ENCODE measurements at places on chromosomes 16 and 17.

DNA sequence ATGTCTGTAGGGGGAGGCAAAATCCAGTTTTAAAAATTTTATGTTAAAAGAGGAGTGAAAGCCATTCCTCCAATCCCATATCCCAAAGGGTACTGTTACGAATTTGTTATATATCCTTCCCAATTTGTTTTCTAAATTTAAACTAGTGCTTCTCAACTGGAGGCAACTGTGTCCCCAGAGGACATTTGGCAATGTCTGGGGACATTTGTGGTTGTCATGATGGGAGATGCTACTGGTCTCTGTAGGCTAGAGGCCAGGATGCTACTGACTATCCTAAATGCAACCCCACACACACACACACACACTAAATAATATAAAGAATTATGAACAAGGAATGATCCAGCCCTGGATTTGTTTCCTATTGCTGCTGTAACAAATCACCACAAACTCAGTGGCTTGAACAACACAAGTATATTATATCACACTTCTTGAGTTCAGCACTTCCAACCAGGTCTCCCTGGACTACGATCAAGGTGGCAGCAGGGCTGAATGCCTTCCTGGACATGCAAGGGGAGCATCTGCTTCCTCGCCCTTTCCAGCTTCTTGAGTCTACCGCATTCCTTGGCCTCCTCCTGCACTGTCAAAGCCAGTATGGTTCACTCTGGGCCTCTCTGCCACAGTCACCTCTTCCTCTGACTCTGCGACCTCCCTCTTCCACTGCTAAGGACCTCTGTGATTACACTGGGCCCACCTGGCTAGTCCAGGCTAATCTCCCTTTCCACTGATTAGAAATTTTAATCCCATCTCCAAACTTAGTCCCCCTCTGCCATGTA lies 30.1 kb downstream of the ARHGAP17 start:
- no peak for DNase-seq

- no peak for DNase-seq
Measured at GRCh38 chr17:46986366-46986765, 7.3 kb upstream of the RPRML start.

DNA sequence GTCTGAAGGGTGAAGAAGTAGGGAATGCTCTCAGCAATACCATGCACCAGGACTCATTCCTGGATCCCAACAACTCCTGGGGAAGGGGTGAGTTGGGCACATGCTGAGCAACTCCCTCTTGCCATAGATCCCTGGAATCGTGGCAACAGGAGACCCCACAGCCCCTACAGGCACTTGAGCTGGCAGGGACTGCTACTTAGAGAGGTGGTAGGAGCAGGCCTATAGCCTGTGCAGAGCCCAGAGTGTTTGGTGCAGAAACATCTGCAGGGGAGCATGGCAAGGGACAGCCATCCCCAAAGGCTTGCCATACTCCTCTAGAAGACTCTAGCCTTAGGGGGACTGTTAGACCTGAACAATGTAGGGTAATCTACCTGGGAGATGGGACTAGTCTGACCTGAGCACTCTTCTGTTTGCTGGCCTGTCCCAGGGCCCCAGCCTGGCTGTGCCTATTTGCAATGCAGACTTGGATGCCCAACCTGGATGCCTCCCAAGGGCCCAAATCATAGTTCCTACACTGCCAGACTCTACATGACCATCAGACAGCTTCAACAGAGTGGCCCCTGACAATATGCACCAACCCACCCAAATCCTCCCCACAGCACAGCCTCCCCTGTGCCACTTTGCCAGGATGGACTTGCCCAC lies 568.6 kb upstream of the KIF2B start:
- no peak for DNase-seq

DNA sequence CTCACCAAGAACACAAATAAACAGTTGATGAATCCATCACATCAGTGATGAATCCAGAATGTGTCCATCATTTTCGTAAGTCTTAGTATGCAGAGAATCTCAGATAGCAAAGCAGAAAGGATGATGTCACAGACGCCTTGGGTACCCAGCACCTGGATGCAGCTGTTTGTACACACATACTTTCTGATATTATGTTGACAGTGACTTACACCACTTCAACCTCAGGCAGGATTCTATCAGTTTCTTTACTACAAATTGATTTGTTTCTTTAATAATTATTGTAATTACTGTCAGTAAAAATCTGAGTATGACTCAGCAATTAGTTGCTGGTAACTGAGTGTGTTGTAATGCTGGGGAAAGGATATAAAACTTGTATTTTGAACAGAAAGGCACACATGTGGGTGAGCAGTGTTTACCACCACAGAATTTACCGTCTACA lies 159.8 kb downstream of the RPTOR start:
- DNase-seq: no peak

GRCh38 chr17:58005031-58005727 lies 1.9 kb downstream of the SRSF1 start:
- DNase-seq: no peak

DNA sequence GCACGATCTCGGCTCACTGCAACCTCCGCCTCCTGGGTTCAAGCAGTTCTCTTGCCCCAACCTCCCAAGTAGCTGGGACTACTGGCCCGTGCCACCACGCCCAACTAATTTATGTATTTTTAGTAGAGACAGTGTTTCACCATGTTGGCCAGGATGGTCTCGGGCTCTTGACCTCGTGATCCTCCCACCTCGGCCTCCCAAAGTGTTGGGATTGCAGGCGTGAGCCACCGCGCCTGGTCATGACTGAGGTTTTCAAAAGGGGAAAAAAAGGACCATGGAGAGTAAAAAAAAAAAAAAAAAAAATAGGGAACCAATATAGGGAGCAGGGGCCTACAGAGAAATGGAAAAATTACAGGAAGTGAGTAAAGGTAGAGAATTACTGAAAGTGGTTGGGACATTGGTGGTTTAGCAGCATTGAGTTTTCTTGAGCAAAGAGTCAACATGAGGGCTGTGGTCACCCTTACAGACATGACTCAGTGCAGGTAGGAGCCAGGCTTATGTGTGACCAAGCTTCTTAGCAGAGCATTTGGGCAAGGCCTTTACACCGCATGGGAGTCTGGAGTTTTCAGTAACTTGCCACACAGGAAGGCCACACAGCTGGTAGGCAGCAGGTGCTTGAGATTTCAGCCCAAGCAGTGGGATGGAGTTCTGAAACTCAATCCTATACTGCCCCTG lies 447.3 kb downstream of the HS3ST3B1 start:
- DNase-seq: no peak

DNA sequence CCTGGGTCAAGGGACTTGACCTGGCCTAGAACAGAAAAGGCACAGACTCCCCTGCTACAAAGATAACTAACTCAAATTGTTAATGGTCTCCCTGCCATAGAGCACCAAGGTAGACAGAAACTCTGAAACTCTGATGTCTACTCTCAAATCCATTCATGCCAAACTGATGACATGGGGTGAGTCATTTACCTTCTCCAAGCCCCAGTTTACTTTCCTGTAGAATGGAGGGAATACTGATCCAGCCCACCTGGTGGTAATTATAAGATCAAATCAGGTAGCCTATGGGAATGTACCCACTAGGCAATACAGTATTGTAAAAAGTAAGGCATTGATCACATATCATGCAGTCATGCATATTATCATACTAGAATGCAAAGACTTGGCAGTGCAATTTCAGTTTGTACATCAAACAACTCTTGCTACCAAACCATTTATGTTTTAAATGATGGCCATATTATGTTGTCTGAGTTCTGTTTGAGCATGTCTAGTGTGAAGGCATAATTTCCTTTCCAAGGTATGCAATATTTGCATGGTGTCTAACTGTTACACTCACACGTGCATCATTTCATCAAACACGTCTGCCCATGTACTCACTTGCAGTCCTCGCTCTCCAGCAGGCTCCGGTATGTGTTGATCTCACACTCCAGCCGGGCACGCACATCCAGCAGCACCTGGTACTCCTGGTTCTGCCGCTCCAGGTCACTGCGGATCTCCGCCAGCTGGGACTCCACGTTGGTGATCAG lies 3.0 kb downstream of the KRT31 start:
- DNase-seq: no peak

GRCh38 chr17:81287741-81288430 lies 7.2 kb downstream of the SLC38A10 start:
- no peak for DNase-seq

DNA sequence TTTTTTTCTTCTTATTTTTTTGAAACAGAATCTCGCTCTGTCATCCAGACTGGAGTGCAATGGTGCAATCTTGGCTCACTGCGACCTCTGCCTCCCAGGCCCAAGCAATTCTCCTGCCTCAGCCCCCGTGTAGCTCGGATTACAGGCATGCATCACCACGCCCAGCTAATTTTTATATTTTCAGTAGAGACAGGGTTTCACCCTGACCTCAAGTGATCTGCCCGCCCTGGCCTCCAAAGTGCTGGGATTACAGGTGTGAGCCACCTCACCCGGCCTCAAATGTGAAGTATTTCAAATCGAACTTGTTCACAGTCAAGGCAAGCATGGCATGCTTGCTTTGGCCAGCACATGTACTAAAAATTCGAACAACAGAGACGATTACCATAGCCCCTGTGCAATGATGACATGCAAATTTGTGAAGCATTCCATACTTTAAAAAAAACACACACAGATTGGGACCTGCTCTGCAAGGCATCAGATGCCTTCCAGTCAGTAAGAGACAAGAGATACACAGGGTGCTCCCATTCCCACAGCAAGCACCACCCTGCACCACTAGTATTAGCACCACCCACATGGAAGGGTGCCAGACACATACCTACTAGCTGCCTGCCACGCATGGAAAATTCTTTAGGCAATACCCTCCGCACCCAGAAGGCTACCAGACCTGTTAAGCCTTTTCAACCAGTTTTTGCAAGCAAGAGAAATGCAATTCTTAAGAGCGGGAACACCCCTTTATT lies 47.2 kb downstream of the ANKRD11 start:
- no peak for DNase-seq

- no peak for DNase-seq
Measured at GRCh38 chr17:4838309-4838785, 5.2 kb downstream of the MINK1 start.

DNA sequence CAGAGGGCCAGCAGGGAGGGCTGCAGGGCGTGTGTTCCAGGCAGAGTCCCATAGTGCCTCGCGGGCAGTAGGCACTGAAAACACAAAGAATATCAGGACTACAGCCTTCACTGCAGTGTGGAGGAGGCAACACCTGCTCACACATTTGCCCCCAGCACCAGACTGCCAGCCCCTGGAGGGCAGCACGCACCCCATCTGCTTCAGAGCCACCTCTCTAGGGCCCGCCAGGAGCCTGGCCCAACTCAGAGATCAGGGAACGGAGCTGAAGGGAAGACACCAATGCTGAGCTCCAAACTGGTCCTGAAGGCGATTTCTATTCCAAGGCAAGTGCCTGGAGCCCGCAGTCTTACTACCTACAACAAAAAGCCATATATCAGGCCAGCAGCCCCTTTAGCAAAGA lies 130.3 kb downstream of the ZNF423 start:
- no peak for DNase-seq

DNA sequence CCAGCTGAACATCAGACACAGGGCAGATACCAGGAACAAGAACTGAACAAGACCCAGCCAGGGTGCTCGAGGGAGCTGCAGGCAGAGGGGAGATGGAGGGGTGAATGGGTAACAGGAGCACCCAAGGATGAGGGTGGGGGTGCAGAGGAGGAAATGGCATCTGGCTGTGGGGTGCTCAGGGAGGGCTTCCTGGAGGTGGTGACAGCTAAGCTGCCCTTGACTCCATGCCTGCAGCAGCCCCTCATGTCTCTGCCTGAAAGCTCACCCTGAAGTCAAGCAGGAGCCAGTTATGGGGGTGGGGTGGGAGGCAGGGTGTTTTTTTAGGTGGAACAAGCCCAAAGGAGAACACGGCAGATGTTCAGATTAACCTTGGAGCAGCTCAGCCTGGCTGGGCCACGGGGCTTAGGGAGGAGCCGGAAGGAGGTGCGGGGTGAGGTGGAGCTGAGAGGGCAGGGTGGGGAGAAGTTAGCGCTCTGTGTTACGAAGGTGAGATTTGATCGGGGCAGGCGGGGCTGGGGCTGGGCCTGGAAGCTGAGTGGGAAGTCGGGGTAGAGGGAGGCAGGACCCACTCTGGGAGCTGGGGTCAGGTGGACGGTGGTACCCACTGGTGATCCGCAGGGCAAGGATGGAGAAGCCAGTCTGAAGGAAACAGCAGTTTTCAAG lies 143.0 kb downstream of the ENGASE start:
- DNase-seq: no peak

DNA sequence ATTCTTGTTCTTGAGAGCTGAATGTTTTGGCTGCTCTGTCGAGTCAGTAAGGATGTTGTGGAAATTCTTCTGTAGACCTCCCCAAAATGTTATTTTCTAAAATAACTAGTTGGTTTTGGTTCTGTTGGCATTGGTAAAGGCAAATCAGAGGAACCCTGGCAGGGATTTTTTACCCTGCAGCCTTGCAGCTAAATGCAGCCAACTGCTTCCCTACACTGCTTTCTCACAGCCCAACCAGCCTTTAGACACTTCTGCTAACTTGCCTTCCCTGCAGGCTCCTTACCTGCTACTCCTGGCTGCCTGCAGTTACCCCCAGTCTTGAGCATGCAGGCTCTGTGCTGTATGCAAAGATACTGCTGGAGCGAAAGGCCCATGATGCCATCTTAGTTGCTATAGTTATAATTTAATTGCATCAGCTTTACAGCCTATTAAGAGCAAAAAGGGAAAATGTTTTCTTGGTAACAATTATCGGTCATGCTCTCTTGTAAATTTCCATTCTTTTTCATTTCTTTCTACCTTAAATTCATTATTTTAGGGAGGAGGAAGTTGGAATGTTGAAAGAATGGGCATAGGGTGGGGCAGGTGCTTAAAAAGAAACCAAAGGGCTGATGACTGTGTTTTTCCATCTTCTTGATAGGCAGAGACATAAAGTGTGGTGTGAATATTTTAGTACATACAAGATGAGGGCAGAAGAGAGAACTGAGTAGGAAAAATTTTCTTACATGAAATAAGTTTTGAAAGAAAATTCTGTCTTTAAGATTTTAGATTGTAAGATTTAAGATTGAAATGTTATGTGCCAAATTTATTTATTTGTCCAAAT lies 20.0 kb downstream of the NUP93 start:
- DNase-seq: no peak

- no peak for DNase-seq
Measured at GRCh38 chr16:57615813-57616212, 12.6 kb upstream of the ADGRG1 start.

DNA sequence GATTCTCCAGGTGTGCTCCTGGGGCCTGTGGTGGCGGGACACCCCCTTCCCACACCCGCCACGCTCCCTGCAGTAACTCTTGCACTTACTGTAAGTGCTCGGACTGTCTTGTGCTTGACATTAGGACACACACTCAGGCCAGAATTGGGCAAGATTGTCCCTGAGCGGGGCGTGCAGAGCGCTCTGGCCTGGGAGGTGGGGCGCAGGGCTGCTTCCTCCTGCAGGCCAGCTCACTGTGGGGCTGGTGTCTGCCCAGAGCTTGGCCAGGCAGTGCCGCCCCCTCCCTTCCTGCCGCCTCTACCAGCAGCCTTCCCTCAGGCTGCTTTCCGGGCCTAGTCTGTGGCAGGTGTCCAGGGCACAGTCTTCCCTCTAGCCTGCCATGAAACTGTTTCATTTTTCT lies 6.1 kb upstream of the ATP6V0C start:
- DNase-seq: no peak

DNA sequence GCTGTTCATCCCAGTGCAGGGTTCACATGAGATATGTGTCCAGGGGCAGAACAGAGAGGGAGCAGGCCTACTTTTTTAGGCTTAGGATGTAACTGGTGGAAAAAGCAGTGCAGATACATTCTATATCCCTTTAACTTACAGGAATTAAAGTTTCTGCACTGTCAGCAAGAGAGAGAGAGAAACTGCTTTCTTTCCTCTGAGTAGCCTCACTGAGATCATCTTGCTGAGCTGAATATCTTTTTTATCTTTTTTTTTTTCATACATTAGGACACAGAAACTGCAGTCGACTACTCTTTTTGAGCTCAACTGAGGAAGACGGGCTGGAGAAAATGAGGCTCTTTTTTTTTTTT lies 50.1 kb downstream of the CNGB1 start:
- DNase-seq: no peak

- DNase-seq: no peak
Measured at GRCh38 chr17:70074236-70074830, 692 bp upstream of the KCNJ16 start.
